T-helper 2 cell (primary cell): ENCODE measurements at places on chromosomes 4 and X.

GRCh38 chr4:139660568-139661043 lies 5.0 kb upstream of the MGST2 start:
- DNase-seq: no peak

- no peak for DNase-seq
These were observed 206.2 kb upstream of the PCDH18 start for GRCh38 chr4:137738375-137738990.

- DNase-seq: peak; percentile 12
These were observed at the start of gene NMU for GRCh38 chr4:55635741-55636655. Gene NMU, minus strand, starts transcription at chr4:55636298. Its CDS starts 106 bp downstream, at chr4:55636192.

- DNase-seq: no peak
These were observed 118.3 kb upstream of the PDE5A start for GRCh38 chr4:119746951-119747350.

DNA sequence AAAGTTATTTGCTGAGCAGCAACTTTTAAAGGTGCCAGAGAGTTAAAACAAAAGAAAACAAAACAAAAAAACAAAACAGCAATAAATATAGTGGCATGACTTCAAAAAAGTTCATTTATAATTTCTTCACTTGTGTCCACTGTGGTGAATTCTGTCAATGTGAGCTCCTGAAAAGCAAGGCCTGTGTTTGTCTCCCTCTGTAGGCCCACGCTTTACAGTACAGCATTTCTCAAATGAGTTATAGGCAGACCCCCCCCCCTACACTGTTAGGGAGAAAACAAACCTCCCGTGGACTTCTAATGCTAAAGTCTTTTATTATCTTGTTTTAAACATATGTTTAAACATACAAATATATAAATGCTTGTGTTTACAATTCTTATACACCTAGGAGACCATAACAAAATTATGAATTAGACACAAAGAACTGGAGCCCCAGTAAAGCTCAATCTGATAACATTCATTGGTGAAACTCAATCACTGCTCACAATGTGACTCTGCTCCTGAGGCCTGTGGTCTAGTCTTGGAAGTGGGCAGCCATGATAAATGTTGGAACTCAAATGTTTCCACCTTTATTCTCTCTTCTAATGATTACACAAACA lies 47.0 kb upstream of the SCOC start:
- DNase-seq: no peak

DNA sequence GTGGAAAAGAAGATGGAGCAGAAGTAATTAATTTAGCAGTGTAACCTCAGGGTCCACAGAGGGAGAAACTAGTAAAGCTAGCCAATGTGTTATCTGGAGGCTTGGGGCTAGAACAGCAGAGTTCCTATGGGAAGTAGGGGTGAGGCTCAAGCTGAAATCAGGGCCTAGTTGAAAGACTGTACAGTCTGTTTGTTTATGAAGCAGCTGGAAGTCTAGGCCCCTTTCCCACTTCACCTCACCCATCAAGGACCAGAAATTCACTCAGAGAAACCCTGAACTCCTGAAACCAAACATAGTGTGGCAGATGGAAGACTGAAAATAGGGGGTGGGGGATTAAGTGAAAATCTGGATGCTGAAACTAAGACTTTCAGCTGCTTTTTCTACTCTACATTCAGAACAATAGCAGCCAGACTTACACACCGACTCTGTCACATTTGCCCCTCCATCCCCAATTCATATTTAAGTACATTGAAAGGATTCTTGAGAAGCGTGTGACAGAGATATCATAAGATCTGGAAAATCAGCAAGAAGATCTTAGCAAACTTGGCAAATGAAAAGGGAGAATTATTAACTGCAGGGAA lies 32.6 kb upstream of the FAM241A start:
- DNase-seq: no peak

DNA sequence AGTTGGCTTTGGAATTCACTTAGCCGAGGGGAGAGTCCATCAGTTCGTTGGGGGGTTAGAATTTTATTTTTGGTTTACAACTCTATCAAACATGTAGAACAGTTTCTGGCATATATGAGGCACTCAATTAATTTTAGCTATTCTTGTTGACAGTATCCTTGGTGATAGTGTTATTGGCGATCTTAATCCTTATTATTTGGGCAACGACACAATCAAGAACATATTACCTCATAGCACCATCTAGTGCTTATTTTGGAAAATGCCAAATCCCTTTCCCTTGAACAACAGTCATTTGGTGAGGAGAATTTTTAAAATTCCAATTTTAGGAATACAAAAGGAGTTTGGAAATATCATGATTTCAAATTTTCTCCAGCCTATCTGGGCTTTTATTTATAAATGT lies 17.9 kb upstream of the PGRMC1 start:
- no peak for DNase-seq

GRCh38 chr4:172895699-172896098 lies 272.9 kb upstream of the GALNT7 start:
- no peak for DNase-seq

DNA sequence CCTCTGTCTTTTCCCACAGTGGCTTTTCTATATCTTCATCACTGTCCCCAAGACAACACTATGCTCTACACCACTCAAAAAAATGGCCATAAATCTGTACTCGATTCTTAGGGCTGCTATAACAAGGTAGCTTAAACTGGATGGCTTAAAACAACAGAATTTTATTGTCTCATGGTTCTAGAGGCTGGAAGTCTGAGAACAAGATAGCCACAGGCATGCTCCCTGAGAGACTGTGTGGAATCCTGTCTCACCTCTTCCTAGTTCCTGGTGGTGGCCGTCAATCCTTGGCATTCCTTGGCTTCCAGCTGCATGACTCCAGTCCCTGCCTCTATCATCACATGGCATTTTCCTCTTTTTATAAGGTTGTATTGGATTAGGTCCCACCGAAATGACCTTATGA lies 70.7 kb upstream of the DCLK2 start:
- DNase-seq: no peak

GRCh38 chrX:134600714-134601113 lies 57.6 kb downstream of the PLAC1 start:
- peak; percentile 11 for DNase-seq

DNA sequence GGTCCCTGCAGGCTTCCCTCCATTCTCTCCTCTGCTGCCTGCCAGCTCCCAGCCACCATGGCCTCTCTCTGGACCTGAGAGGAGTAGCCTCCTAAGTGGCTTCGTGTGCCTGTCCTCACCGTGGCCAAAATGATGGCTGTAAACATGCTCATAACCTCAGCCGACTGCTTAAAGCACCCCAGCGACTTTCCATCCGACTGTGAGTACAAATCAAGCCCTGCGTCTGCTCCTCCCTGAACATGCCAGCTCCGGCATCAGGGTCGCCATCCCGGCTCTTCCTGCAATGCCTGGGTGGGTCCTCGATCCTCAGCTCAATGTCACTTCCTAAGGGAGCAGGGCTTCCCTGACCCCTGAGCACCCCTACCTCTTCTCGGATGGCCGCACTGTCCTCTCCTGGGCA lies 3.3 kb upstream of the SORCS2 start:
- DNase-seq: no peak

GRCh38 chr4:101850698-101851097 lies 60.2 kb downstream of the BANK1 start:
- DNase-seq: no peak

GRCh38 chrX:39249999-39250398 lies 448.7 kb downstream of the MID1IP1 start:
- no peak for DNase-seq

GRCh38 chrX:9196961-9197640 lies 163.2 kb upstream of the FAM9B start:
- no peak for DNase-seq

GRCh38 chrX:109635146-109635545 lies 10.2 kb upstream of the KCNE5 start:
- no peak for DNase-seq

DNA sequence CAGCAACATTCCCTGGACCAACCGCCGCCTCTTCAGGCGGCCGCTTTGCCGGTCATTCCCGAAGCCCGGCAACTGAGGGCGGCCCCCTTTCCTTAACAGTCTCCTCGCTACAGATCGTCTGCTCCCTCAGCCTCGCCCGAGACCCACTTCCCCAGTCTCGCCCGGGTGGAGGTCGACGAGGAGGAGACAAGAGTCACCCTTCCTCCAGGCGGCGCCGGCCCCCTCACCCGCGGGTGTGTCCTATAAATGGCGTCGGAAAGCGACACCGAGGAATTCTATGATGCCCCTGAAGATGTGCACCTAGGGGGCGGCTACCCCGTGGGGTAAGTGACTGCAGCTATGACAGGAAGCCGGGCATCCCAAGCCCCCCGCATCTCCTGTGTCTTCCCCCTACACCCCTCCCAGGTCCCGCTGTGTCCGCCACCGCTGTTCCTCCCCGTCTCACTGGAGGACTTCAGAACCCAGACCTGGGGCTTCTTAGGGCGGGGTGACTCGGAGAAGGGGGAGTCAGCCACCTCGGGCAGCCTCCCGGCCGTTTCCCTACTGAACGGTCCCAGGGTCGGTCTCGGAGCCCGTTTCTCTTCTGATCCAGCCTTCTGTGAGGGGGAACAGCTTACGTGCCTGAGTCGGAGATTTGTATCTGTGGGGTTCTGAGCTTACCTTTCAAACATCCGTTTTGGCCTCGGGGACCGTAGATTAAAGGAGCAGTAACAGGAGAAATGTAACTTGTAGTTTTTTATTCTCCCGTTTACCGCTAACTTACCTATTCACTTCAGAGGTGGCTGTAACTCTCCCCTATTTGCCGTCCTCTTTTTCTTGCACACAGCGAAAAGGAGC lies 570 bp downstream of the WDR44 start:
- peak; percentile 57 for DNase-seq
